Stimulated activated CD4-positive, alpha-beta T cell treated with anti-CD3 and anti-CD28 coated beads, Interleukin-15, amount 100 ng/mL, for 1 hour (primary cell): ENCODE measurements at places on chromosomes 1 and 21.

DNA sequence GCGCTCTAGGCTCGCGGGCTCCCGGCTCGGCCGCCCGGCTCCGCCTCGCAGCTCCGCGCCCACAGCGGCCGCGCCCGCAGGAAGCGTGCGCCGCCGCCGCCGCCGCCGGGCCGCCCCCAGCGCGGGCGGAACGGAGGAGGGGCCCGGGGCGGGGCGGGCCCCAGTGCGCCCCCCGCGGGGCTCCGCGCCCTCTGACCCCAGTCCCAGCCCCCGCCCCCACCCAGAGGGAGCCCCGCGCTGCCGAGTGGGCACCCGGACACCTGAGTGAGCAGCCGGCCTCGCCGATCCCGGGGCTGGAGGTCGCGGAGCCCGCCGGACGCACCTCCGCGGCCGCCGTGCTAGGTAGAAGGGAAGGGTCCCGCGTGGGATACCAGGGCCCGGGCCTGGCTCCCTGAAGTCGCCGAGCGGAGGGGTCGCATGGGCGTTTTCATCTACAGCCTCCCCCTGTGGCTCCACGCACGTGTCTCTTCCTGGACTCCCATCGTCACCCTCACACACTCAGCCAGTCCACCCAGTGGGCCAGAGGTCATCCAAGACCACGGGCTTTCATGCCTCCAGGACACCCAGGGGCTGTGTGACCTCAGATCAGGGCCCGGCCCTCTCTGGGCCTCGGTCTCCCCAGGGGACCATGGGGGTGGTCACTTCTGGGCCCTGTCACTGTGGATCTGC lies at the start of gene SDC3:
Gene SDC3 (minus strand): TSS at position 63 of the 669 bp plus-strand sequence. CDS start 172 bp downstream, outside the sequence.
- no peak for DNase-seq

GRCh38 chr1:203481196-203481595 lies 5.6 kb downstream of the PRELP start:
- no peak for DNase-seq

DNA sequence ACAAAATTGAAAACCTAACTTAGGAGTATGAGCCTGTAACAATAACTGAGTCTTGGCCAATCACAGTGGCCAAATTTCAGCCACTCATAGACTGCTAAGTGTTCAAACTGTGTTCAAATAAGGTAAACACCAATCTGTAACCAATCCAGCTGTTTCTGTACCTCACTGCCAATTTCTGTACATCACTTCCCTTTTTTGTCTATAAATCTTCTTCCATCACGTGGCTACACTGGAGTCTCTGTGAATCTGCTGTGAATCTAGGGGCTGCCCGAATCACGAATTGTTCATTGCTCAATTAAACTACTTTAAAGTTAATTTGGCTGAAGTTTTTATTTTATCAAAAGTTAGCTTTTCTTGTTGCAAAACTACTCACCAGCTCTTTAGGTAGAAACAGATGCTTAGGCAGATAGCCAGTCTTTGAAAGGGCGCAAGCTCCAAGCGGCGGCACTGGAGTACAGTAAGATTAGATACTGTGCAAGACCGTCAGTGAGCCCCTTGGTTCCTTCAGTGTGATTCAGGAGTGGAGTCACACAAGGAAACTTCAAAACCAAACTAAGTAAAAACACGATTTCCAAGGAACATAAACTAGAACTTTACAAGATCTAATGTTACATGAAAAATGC lies 43.2 kb upstream of the ADGRL2 start:
- DNase-seq, result no peak

GRCh38 chr21:37536616-37537278 lies 170.2 kb downstream of the DYRK1A start:
- no peak for DNase-seq

GRCh38 chr1:47196622-47197021 lies 6.8 kb upstream of the PDZK1IP1 start:
- no peak for DNase-seq

GRCh38 chr1:109997867-109998229 lies 13.3 kb downstream of the AHCYL1 start:
- no peak for DNase-seq

DNA sequence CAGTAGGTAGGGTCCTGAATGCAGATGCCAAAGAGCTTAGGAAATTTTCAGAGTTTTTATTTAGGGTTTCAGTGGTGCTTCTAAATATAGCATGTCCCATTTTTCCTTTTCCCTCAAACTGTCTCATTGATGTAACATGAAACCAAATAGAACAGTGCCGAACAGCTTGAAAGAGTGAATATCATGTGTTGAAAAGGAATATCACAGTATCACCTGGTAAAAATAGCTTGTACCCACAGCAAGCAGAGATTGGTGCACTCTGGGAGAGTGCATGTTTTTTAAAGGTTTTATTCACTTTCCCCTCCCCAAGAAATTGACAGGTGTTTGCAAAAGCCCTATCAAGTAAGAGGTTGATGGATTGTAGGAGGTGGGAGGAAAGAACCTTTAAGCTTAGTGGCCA lies 41.9 kb upstream of the ELAVL4 start:
- DNase-seq, result no peak

GRCh38 chr1:171506525-171507304 lies 21.4 kb downstream of the PRRC2C start:
- no peak for DNase-seq

DNA sequence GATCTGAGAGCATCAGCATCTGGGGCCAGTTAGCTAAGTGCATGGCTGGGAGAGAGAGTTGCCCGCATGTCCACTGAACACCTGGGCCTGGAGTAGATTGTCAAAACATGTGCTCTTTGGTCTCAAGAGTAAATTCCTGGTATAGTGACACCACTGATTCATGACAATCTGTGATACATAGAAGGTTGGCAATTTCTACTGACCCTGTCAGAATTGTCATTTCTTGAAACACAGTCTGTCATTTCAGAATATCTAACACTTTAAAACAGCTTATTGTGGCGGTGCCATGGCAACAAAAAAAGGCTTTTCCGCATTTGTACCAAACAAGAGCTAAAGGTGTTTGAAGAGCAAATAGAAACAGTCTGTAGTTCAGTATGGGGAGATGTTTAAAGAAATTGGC lies 186.4 kb upstream of the FAM78B start:
- no peak for DNase-seq

- no peak for DNase-seq
These were observed 113.5 kb downstream of the RIPK4 start for GRCh38 chr21:41653243-41653953.

- DNase-seq, result no peak
These were observed 62.6 kb downstream of the GNG4 start for GRCh38 chr1:235586992-235587391.
